Calu3 (cell line): ENCODE measurements at places on chromosomes 7 and 10.

DNA sequence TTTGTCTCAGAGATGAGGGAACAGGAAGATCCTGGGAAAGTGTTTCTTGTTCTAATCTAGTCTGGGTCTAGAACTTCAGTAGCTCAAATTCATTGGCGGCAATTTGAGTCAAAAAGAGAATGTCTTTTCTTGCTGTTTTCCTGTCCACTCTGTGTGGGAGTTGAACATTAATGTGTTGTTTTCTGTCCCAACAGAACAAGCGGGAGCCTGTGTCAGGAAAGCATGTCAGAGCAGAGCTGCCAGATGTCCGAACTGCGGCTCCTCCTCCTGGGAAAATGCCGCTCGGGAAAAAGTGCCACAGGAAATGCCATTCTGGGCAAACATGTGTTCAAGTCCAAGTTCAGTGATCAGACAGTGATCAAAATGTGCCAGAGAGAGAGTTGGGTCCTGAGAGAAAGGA, 16.0 kb downstream of the GIMAP8 start:
- no peak for DNase-seq

DNA sequence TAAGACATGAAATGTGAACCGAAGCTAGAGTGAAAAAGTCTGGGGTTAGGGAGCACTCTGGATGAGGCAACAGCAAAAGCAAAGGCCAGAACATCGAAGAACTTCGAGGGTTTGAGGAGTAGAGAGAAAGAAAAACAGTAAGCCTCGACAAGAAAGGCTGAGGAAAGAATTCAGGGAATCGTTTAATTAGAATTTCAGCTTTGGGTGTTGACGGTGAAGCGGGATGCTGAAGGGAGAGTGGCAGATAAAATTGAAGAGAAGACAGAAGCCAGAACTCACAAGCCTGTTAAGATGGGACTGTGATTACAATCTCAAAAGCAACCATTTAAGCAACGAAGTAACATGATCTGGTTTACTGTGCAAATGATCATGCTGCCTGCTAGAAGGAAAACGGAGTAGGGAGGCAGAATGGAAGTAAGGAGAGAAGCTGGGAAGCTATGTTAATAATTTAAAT, 2.1 kb downstream of the TRDMT1 start:
- DNase-seq, result no peak

GRCh38 chr7:33926535-33926934, 21.2 kb downstream of the BMPER start:
- no peak for DNase-seq

DNA sequence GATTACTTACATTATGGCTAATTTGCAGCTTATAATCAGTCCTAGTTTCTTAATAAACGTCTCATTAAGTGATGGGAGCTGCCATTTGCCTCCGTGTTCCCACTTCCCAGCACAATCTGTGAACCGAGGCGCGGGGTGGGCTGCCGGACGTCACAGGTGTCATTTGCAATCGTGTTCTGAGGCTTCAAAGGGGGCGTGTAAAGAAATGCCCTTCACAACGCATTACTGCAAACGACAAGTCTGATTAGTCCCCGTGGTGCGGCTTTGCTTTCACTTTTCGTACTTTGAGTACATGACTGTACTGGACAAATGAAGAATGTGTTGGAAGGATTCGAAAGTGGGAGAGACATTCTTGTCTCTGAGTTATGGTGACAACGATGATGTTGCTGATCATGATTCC, 614.2 kb upstream of the ADARB2 start:
- DNase-seq, result no peak

- DNase-seq, result no peak
These were observed 56.0 kb downstream of the KAT6B start for GRCh38 chr10:74882427-74882826.

- DNase-seq, result no peak
These were observed 158.9 kb downstream of the RTKN2 start for GRCh38 chr10:62109587-62110293.

DNA sequence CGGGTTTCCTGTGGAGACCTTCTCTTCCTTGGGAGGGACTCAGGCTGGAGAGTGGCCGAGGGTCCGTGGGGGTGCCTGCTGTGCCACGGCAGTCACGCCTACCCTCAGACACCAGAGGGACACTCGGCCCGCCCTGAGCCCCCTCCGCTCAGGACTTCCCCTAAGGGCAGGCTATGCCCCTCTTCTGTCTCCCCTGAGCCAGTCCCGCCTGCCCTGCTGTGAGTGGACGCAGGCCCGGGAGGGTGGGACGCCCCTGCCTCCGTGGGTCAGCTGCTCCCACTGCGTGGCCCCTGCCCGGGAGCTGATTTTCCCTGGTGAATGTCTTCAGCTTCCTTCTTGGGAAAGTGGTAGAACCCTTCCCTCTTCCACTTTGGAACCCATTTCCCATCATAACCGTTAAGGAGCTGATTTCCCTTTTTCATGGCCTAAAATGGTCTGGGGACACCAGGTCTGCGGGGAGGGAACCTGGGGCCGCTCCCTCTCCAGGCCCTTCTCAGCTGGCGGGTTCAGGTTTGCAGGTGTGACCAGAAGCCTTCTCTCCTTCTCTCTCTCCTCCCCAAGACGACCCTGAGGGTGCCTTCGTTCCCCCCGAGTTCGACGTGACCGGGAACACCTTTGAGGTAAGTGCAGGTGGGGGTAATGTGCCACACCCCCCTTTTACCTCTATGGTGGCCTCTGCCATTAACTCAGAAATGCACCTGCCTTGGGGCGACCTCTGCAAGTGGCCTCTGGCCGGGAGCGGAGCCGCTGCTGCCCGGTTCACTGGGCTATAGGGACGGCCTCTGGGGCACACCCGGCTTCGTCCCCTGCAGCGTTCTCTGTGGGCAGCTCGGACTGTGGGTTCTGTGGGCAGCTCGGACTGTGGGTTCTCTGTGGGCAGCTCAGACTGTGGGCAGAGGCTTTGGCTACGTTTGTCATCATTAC, 7.9 kb downstream of the KNDC1 start:
- DNase-seq, result no peak

- no peak for DNase-seq
These were observed 7.3 kb upstream of the GLRX3 start for GRCh38 chr10:130128922-130129321.

- DNase-seq, result no peak
These were observed 462.4 kb upstream of the NUPR2 start for GRCh38 chr7:56578612-56579011.

DNA sequence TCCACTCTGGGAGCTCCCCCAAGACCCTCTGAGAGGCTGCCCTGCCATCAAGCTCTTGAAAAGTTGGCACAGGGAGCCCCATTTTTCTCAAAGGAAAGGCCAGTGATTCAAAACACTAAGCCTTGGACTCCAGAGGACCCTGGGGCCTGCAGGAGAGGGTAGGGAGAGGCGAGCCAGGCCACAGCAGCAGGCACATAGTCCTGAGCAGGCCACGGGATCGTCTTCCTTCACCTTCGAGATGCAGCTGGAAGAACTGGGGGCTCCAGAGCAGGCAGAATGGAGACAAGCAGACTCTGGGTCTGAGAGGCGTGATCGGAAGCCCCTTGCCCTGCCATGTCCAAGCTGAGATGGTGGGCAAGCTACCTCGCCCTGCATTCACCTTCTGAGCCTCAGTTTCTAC, 13.9 kb downstream of the TNS3 start:
- DNase-seq, result no peak

- DNase-seq, result no peak
These were observed 48.7 kb downstream of the STK17A start for GRCh38 chr7:43631559-43631958.

DNA sequence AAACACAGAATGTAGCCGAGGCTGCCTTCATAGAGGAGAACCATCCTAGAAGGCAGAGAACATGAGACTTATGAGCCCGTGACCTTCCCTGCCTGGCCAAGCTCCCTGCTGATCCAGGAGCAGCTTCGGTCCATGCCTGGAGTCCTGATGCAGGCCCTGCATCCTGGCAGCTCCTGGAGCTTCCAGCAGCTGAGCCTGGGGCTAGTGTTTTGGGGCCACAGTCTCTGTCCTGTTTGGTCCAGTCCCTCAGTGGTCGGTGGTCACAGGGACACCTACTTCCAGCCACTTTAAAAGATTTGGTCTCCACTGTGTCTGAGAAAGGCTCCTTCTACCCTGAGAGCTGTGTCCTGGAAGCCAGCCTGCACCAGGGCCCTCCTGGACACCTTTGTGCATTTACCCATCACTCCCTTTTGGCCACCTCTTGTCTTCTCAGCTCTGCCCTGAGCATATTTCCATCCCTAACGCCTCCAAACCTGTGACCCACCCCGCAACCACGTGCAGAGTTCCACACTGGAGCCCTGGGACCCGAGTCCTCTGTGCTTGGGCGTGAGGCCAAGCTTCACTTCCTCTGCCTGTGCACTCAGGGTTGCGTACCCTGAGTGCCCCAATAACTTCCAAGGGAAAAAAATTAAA, 315.2 kb upstream of the ZNF32 start:
- no peak for DNase-seq

DNA sequence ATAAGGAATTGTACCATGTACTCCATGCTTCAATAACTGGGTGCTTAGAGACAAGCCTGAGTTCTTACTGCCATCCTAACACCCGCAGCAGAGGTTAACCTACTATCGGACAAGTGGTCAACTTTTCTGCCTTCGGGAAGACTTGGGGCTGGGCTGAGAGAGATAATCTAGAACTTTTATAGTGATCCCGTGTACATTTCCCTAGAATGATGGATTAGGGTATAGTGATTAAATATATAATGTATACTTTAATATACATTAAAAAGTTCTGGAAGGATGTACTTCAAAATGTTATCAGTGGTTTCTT, 12.2 kb upstream of the HNRNPF start:
- no peak for DNase-seq

GRCh38 chr7:22173685-22174573, 183.0 kb downstream of the RAPGEF5 start:
- peak; percentile 42 for DNase-seq
